Stimulated activated CD4-positive, alpha-beta T cell treated with anti-CD3 and anti-CD28 coated beads, Interleukin-15, amount 100 ng/mL, for 1 hour (primary cell): ENCODE measurements at places on chromosomes 11 and 22.

- no peak for DNase-seq
Measured at GRCh38 chr11:10931761-10932670, 74.2 kb upstream of the ZBED5 start.

DNA sequence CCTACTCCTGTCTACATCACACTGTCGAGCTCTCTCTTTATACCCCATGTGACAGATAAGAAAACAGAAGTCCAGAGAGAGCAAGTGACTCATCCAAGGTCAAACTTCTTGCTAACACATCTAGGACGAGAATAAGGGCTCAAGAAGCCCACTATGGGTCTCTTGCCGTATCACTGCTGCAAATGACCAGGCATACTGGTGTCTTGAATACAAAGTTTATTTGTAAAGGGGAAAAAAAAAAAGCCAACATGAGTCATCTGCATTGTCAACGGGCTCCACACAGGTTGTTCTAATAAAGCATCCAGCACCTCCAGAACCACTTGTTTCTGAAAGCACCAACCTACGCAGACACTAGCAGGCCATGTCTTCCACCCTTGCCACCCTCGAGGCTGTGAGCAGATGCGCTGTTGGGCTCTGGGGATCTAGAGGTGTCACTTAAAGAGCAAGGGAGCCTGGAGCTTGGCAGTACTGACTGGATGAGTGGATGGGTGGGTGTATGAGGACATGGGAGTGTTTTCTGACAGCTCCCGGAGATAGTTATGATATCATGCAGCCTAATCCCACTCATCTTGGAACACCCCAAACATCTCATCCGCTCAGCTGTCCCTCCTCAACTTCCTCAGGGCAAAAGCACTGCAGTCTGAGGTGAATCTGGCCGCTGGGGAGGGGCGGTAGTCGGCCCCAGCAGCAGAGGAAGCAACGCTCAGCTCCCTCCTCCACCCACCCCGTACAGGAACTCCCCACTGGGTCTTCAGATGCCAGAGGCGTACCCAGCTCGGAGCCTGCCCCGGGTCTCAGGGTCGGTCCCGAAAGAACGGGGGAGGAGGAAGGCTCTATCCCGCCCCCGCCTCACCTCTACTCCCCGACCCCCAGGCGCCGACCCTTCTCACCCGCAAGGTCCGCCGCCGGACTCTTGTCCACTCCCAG lies 1.0 kb downstream of the SMCO4 start:
- DNase-seq: no peak

GRCh38 chr11:36037031-36037430 lies 93.2 kb downstream of the LDLRAD3 start:
- no peak for DNase-seq

- no peak for DNase-seq
Measured at GRCh38 chr22:42277988-42278776, 7.7 kb upstream of the TCF20 start.

DNA sequence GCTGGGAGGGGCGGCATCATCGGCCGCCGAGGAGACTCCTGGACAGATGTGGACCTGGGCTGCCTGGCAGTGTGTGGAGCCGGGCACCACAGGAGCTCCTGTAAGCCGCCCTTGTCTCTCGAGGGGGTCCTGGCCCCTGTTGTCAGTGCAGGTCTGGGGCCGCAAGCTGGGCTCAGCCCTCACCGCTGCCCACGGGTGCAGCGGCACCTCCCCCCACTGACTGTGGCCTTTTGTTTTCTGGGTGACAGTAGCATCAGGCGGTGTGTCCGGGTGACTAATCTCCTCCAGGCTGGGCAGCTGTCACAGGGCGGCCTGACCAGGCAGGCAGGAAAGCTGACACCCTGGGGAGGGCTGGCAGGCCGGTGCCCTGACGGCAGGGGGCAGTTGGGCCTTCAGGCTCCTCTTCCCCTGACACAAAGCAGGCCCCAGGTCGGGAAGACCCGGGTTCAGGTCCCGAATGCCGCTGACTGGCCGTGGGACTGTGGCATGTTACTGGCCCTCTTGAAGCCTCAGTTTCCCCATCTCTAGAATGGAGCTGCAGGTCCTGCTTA lies 16.3 kb downstream of the DGKZ start:
- no peak for DNase-seq

- no peak for DNase-seq
Measured at GRCh38 chr11:32561835-32562234, 21.8 kb upstream of the EIF3M start.

DNA sequence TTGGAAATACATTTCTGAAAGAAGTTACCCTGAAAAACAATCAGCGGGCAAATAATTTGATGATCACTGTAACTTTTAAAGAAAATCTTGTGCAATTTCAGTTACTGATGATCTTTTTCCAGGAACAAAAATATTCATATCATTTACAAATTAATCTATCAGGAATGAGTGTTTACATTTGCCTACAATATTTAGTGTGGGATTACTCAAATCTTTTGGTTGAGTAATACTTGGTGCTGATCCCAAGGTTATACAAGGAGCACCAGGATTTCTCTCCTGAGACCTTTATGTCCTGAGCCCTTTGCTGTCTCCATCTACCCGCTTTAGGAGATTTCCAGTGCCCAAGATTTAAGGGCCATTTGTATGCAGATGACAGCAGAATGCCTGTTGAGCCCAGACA lies 116.1 kb downstream of the ATXN10 start:
- no peak for DNase-seq

- no peak for DNase-seq
Measured at GRCh38 chr22:46602025-46602424, 18.2 kb upstream of the GRAMD4 start.

DNA sequence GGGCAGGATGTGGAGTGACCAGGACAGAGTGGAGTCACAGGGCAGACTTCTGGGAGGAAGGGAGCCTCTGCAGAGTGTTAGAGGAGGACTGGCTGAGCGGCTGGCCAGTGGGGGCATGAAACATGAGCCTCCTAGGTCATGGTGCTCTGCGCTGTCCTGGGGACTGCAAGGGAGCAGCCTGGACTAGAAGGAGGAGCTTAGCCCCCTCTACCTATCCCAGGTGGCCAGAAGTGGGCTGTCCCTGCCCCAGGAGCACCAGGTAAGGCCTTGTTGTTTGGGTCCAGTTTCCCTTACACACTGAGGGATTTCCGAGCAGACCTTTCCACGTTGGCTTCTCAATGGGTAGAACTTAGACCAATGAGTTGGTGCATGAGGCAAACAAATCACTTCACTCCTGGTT lies 7.4 kb downstream of the PKNOX2 start:
- DNase-seq: no peak

DNA sequence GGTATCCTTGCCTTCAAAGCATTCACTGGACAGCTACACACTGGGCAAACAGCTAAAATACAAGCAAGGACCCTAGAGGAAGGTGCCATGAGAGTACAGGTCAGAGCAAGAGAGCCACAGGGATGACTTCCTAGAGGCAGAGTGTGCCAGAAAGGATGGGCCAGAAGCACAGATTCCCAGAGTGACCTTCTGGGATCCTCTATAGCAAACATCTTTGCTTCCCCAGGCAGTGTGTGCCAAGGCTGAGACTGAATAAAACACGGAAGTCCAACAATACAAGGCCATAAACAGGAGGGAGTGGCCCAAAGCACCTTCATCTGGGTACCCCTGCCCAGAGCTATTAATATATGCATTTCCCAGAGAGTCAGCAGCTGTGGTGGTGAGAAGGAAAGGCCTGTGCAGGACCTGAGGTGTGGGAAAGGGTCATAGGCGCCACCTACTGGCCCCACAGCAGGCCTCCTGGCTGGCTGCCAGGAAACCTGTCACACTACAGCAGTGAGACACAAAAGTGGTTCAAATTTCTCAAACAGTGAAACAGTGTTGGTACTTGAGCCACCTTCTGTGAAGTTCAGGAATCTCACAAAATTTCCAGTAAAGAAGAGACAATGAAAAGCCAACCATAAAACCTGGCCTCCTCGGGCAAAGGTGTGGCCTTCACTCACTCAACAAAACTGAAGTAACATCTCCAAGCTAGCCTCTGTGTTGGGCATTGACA lies 20.3 kb downstream of the CLPB start:
- DNase-seq: peak; percentile 66

DNA sequence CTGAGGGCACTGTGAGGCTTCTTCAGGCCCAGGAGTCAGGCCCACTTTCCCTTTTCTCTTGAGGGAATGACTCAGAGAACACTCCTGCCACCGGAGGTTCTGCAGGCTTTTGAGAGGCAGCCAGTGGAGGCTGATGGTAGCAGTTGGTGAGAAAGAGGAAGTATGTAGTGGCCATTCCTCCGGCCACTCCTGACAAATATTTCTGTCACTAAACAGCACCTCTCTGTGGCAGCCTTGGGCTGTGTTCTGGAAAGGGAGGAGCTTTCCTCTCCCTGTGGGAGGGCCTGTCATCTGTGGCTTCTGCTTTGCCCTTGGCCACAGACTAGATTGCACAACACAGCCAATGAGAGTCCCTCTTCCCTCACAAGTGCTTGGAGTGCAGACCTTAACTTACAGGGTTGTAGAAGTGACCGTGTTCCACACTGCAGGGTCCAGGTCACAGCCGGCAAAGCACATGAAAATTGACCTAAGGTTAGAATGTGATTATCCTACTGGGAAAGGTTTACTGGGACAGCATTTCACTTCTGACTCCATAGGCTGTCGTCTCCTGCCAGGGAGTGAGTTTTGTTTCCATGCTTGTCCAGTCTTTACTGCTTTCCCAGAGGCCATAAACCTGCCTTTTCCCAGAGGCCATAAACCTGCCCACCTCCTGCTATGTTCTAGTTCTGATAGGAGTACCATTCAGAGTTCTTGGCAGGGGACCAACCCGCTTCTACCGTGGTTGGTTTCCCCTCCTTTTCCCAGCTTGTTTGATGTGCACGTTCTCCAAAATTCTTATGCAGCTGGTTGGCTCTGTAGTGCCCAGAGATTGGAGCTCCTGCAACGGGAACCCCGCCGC lies 33.3 kb downstream of the MARK2 start:
- no peak for DNase-seq

DNA sequence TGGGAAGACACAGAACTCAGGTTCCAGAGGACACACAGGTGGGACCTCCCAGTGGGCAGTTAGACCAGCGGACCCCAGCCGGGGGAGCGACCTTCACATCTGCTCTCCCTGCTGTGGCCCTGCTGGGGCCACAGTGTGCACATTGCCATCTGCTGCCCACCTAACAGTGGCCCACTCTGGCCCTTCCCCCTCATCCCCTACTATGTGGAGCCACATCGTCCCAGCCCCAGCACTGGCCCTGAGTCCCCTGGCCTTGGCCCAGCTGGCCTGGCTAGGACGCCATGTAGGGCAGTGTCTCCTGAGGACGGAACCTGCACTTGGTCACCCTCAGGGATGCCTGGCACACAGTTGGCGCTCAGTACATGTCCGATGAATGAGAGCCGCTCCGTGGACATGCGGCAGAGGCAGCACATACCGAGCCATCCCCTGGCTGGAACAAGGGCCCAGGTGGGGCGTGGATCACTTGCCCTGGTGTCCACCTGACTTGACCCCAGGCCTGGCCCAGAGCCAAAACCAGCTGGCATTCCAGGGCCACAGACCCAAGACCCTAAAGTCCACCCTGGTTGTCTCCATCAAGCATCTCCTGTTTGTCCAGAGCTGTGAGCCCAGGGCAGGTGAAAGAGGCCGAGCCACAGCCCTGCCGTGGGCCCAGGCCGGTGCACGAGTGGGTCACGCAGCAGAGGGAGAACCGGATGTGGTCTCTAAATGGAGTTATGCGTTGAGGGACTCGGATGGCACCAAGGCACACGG lies 93.1 kb upstream of the FGF3 start:
- DNase-seq: no peak

DNA sequence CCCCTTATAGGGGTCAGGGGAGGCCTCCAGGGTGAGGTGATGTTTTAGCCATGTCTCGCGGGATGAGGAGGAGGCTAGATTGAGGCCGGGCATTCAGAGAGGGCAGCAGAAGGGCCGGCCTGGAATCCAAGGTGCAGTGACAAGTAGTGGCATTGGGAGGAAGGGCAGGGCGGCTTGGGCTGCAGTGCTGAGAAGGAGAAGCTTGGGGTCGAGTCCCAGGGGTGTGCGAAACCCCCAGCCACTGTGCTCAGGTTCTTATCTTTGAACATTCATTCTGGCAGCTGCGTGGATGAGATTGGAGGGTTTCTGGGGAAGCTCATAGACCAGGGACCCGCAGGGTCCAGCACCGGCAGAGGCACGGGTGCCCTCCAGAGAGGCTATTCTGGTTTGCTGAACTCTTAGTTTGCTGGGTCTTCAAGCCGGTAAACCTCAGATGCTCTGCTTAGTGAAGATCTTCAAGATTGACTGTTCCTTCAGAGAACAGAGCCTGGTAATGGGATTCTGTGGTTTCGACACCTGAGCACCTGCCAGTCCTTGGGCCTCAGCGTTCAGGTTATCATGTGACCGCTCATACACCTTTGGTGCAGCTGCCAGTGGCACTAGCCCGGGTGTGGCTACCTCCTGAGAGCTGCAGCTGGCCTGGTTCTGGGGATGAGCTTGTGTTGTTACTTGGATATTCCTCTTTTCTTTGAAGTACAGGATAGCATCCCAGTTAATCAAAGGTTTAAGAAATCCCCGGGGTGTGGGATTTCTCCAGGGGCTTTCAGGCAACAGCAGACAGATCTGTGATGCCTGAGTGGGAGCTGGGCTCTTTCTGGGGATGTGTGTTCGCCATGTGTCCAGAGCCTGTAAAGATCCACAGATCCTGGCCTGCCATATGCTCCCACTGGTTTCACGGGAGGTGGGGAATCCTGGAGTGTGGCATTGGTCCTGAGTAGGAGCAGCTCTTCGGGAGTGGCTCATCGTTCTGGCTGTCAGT lies 152.8 kb downstream of the TBC1D22A start:
- DNase-seq: no peak

DNA sequence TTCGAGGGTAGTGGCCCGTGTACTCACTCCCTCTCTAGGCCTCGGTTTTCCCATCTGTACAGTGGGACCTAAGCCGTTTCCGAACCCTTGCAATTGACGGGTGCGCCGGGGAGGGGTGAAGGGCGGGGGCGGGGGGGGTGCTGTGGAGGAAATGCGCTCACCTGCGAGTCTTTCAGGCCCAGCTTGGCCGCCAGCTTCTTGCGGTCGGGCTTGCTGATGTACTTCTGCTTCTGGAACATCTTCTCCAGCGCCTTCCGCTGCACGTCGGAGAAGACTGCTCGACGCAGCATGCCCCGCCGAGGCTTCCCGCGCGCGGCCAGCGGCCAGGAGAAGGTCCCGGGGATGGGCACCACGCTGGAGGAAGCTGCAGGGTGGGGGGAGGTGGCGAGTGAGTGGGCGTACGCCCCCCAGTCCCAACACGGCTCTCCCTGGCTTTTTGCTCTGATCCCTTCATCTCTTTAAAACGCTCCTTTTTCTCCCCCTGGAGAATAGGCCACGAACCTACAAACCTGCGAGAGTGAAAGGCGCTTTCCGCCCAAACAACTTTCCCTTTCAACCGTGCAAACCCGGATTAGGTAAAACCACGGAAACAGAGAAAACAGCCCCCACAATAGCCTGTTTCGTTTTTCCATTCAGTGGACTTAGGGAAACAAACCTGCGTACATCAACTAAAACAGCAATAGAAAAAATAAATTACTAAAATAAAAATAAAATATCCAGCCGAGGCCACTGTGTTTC lies 3.2 kb downstream of the DBX1 start:
- DNase-seq: no peak

DNA sequence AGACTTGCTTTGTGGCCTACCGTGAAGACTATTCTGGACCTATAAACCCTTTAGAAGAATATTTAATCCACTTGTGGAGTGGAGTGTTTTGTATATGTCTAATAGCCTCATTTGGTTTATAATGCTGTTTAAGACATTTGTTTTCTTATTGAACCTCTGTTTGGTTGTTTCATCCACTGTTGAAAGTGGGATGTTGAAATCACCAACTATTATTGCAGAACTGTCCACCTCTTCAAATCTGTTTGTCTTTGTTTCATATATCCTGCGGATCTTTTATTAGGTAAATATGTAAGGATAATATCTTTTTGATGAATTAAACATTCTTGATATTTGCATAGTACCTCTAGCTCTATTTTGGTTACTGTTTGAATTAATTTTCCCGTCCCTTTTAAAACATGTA lies 49.1 kb downstream of the XKR3 start:
- no peak for DNase-seq

- DNase-seq: no peak
Measured at GRCh38 chr11:117185736-117186430, 7.3 kb downstream of the SIDT2 start.
